ENCODE measurements at places on chromosomes 1 and 21.

DNA sequence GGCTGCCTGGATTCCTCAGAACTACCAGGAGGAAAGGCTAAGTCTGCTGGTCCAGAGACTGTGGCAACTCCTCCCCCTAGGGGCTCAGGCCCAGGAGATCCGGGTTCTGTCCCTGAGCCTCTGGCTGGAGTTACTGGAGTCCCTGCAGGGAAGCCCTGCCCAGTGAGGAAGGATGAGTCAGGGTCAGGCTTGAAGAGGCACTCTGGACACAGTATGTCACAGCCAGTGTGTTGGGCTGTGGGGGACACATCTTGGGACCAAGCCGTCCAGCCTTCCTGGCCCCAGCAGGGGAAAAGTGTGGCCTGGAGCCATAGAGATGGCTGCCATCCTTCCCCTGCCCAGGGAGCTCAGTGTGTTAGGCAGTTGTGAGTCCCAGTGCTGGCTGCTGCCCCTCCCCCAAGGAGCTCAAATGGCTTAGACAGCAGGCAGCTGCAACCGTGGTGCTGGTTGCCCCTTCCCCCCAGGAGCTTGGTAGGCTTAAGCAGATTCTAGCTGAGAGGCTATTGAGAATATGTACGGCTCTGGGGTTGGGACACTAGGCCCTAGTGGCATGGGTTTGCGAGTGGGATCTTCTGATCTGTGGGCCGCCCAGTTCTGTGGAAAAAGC is 28.2 kb upstream of the RABGAP1L start:
- no peak for DNase-seq

DNA sequence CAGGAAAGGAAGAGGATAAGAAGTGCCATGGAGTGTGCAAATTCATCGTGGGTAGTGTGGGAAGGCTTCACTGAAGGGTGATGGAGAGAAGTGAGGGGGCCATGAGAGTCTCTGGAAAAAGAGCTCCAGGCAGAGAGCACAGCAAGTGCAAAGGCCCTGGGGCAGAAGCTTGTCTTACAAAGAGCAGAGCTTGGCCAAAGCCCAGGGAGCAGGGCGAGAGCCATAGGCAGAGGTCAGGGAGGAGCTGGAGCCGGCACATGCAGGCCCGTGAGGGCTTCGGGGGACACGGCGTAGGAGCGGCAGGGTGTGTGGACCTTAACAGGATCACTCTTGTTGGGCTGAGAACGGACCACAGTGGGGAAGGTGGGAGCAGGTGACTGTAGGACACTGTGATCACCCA is 83.7 kb upstream of the EDN2 start:
- no peak for DNase-seq

- DNase-seq: no peak
Observed at GRCh38 chr1:57824535-57824934, 400.7 kb upstream of the DAB1 start.

DNA sequence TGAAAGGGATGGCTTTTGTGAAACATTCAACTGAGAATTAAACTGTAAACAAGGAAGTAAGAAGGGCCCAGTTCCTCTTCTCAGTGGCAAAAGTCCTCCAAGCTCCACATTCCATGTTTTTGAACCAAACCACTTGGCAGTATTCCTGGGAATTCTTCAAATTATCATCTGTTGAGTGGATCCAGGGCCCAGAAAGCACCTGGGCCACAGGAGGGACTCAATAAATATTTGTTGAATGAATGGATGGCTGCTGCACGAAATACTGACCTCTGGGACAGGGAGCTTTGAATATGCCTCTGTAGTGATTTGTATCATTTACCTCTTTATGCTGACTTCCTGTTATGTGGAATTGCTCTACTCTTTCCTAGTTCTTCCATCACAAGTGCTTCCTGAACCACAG is 4.7 kb downstream of the SLC35F3 start:
- DNase-seq: no peak

- DNase-seq: no peak
Observed at GRCh38 chr1:17913326-17914115, 158.4 kb downstream of the ACTL8 start.

DNA sequence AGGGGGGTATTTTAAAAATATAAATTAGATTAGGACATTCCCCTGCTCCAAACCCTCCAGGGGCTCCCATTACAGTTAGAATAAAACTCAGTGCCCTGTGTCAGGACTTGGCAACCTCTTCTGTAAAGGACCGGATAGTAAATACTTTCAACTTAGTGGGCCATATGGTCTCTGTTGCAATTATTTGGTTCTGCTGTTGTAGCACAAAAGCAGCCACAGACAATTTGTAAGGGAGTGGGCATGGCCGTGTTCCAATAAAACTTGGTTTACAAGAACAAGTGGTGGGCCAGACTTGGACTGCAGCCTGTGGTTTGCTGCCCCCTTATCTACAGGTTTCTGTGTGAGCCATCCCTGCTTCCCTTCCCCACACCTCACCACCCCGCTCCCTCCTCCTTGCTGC is 92.0 kb downstream of the ACTL8 start:
- DNase-seq: no peak

GRCh38 chr1:15627343-15627988 is 10.2 kb downstream of the DDI2 start:
- no peak for DNase-seq

DNA sequence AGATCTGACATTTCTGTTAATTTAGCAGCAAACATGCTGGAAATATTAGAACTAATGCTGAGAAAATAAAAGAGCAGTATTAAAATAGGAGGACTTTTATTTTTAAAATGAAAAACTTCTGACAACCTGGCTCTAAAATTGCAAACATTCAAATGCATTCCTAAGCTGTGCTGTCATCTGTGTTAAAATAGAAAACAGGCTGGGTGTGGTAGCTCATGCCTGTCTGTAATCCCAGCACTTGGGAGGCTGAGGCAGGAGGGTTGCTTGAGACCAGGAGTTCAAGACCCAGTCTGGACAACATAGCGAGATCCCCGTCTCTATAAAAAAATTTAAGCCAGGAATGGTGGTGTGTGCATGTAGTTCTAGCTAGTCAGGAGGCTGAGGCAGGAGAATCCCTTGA is 44.6 kb downstream of the MIGA1 start:
- no peak for DNase-seq

DNA sequence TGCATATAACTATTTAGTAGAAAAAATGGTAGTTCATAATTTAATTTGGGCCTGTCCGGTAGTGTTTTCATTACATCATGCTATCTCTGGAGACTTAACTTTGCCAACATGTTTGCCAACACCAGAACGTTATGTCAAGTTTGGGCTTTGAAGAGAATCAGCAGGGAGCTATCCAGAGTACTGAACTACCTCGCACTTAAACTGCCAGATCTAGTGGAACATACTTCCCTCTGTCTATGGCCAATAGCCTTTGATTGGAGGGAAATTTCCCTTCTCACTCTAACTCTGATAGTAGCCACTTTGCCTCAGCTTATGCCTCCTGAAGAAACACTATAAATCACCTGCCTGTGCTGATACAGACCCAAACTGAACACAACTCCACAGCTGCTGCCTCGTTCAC is 10.0 kb downstream of the LRRC53 start:
- no peak for DNase-seq

GRCh38 chr1:86714159-86714558 is 9.8 kb downstream of the SH3GLB1 start:
- DNase-seq: no peak

DNA sequence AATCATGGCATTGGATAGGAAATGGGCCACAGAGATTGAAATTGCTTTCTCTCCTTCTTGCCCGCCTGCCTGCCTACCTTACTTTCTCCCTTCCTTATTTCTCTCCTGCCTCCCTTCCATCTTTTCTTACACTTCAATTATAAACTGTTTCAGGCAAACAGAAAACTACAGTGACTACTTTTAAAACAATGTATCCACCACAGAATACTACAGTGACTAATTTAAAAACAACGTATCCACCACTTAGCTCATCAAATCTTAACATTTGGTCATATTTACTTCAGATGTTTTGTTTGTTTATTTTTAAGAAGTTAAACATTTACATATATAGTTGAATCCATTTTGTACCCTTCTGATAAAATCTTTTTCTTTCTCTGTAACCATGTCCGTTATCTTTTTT is 54.4 kb downstream of the SNRPE start:
- DNase-seq: no peak

GRCh38 chr1:221810406-221810805 is 68.5 kb upstream of the DUSP10 start:
- DNase-seq: no peak

- DNase-seq: no peak
Observed at GRCh38 chr21:38170704-38171682, 85.8 kb upstream of the KCNJ15 start.

GRCh38 chr1:168252204-168252733 is 26.5 kb downstream of the SFT2D2 start:
- no peak for DNase-seq

GRCh38 chr1:192003295-192004077 is 154.8 kb upstream of the RGS18 start:
- DNase-seq: no peak

GRCh38 chr1:200081151-200081968 is 53.9 kb downstream of the NR5A2 start:
- DNase-seq: no peak

GRCh38 chr1:21517161-21517589 is 8.0 kb downstream of the ALPL start:
- no peak for DNase-seq

GRCh38 chr21:39178421-39178820 is 4.8 kb downstream of the PSMG1 start:
- DNase-seq: no peak

GRCh38 chr21:34916446-34916845 is 132.7 kb downstream of the RUNX1 start:
- DNase-seq: no peak

- no peak for DNase-seq
Observed at GRCh38 chr1:3662080-3662671, 9.9 kb downstream of the TP73 start.

DNA sequence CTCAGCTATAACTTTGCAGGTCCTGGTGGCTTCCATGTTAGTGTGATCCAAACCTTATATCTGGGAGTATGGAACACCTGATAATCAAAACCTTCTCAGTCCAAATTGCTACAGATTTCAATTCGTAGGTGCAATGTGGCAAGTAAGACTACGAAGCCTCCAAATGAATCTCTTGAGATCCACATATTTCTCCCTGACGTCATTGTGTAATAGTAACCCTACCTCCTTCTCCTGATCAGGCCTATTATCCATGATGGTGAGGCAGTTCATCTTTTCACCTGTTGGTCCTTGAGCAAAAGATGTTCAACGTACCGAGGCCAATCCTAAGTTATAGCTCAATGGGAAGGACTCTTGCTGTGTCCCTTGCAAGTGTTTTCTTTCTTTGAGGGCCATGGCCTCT is 115.9 kb upstream of the CHRM3 start:
- no peak for DNase-seq

GRCh38 chr1:173161510-173162221 is 45.5 kb downstream of the TNFSF4 start:
- no peak for DNase-seq

DNA sequence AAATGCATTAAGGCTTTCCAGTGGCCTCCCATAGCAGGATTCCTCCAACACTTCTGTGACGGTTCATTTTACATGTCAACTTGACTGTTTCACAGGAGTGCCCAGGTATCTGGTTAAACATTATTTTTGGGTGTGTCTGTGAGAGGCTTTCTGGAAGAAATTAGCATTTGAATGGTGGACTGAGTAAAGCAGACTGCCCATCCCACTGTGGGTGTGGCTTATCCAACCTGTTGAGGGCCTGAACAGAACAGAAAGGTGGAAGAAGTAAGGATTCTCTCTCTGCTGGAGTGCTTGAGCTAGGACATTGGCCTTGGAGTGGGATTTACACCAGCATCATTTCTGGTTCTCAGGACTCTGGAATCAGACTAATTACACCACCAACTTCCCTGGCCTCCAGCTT is 85.6 kb downstream of the RGS7 start:
- no peak for DNase-seq

GRCh38 chr1:245683676-245684075 is 528.9 kb downstream of the KIF26B start:
- DNase-seq: no peak

DNA sequence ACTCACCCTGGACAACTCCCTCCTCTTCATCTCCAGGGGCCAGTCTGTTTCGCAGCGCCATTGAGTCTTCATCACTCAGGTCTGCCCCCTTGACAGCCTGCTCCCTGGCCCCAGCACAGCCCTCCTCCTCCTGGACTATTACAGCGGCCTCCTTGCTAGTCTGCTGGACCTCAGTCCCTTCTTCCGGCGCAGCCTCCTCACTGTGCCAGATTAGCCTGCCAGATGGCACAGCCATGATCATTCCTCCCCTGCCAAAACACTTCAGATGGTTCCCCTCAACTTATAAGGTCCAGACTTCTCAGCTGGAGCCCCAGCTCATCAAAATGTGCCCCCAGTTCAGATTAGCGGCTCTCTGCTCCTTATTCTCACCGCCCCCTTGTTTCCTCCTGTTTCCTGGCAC is 7.0 kb upstream of the CELSR2 start:
- no peak for DNase-seq

DNA sequence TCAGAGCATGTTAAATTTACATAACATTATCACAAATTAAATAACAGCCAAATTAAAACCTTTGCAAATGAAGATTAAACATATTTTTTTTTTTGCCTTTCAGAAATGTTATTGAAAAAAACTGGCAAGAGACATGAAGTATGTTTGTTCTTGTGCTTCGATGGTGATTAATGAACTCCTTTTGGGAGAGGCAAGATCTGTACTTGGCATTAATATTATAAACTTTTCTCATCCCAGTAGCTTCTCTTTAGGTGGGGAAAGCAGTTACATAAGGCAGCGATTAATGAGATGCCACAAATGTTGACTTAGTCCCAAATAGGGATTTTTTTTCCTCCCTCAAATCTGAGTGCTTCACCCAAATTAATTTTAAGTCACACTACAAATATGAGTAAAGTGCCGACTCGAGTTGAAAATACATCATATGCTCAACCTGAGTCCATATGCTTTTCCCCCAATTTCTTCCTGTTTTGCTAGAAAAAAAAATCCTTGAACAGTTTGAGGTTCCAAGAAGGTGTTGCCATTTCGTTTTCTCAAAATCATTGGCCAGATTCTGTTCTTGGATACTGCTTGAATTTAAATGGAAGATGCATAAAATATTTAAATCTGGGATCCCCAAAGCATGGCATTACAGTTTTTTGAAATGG is 294.5 kb downstream of the VAV3 start:
- no peak for DNase-seq

DNA sequence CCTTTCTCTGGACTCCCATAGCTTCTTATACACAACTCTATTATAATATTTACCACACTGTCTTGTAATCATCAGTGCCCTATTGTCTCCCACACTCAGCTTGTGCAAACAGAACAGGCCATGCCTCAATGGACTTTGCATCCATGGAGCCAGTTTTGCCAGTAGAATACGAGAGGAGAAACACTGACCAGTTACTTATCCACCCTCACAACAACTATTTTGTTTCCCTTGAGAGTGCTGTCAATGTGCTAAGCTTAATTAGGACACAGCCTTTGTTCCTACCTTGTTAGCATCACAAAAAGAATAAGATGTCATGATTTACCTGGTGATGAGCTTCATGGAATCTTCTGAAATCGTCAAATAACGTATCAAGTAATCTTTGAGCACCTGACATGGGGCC is 18.1 kb upstream of the LRRC52 start:
- no peak for DNase-seq

DNA sequence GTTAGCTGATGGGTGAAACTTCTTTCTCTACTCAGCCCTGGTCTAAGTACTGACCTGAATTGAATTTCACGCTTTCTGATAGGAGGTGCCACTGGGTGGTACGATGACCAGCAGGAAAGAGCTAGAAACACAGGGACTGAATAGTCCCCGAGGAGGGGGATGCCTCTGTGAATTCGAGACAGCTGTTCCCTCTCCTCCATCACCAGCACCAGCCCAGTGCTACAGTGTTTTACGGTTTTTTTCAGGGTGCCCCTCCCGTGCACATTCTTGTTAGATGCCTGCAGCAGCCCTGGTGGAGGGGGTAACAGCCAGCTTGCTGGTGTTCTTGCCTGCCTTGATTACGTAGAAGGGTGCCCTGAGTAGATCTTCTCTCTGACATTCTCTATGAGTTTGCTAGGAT is 7.1 kb downstream of the HUNK start:
- no peak for DNase-seq
